Stimulated activated CD8-positive, alpha-beta memory T cell treated with anti-CD3 and anti-CD28 coated beads, Interleukin-15, amount 100 ng/mL, for 48 hours (primary cell): ENCODE measurements at places on chromosomes 6 and 20.

GRCh38 chr6:39018103-39018502, 30.5 kb upstream of the GLP1R start:
- DNase-seq, result no peak

DNA sequence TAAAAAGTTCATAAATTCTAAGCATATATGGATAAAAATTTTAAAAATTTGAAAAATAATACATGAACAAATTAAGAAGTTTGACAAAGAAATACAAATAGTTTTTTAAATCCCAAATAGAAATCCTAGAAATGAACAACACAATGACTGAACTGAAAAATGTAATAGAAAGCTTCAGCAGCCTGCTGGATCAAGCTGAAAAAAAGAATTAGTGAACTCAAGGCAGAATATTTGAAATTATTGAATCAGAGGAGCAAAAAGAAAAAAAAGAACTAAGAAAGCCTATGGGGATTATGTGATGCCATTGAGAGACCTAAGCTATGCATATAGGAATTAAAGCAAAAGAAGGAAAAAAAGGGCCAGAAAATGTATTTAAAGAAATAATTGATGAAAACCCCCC, 39.9 kb upstream of the TFB1M start:
- DNase-seq, result no peak

- no peak for DNase-seq
Observed at GRCh38 chr6:51301962-51302361, 483.3 kb downstream of the TFAP2B start.

- no peak for DNase-seq
Observed at GRCh38 chr6:41822021-41822420, 34.5 kb downstream of the TOMM6 start.

GRCh38 chr20:19929012-19929360, 88.2 kb upstream of the NAA20 start:
- no peak for DNase-seq

- DNase-seq, result no peak
Observed at GRCh38 chr6:31651602-31652191, 764 bp downstream of the BAG6 start.

DNA sequence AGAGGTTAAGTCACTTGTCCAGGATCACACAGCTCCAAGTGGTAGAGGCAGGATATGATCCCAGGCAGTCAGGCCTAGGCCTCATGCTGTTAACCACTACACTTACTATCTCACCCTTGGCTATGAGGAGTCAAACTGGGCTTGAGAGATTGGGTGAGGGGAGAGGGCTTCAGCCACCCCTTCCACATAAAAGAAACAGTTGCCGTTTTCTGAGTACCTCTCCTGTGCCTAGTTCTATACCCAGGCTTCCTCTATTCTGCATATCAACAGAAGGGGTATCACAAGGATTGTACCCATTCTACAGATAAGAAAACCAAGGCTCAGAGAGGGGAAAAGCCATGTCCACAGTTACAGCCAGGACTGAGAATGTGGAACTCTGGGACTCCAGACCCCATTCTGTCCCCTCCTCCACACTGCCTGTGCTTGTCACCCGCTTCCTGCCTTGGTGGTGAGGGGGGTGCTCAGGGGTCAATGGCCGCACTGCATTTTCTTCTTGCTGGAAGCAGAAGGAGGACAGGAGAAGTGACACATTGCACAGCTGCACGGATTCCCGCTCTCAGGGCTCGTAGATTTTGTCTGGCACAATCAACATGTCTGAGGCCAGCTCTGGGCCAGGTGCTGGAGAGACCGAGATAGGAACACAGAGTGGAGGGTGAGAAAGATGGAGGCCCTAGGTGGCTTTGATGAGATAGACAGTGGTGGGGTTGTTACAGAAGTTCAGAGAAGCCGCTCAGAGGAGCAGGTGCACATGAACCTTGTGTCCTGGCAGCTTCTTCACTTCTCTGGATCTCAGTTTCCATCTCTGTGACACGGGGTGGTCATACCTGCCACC, 108.4 kb upstream of the PTPN1 start:
- DNase-seq, result no peak

- no peak for DNase-seq
Observed at GRCh38 chr6:83199863-83200225, 6.7 kb downstream of the RWDD2A start.

GRCh38 chr6:111942561-111942960, 69.3 kb upstream of the FYN start:
- DNase-seq, result no peak

DNA sequence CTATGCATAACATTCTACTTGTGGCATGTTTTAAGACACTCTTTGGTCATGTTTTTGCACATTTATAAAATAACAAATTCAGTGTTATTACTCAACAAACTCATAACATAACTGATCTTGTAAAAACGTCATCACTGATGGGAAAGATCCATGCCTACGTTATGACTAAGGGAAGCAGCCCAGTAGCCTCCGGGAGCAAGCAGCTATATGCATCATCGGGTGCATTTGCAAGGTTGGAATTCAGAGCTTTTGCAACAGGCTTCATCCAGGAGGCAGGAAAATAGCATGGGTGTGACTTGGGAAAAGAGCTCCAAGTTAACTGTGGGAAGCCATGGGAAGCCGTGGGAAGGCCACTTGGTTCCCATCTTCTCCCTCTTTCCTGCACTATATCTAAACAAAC, 271.6 kb upstream of the SGK1 start:
- DNase-seq, result no peak

- DNase-seq, result no peak
Observed at GRCh38 chr20:21133917-21134622, 8.2 kb downstream of the KIZ start.

GRCh38 chr6:42618686-42619085, 54.9 kb downstream of the UBR2 start:
- DNase-seq, result no peak

DNA sequence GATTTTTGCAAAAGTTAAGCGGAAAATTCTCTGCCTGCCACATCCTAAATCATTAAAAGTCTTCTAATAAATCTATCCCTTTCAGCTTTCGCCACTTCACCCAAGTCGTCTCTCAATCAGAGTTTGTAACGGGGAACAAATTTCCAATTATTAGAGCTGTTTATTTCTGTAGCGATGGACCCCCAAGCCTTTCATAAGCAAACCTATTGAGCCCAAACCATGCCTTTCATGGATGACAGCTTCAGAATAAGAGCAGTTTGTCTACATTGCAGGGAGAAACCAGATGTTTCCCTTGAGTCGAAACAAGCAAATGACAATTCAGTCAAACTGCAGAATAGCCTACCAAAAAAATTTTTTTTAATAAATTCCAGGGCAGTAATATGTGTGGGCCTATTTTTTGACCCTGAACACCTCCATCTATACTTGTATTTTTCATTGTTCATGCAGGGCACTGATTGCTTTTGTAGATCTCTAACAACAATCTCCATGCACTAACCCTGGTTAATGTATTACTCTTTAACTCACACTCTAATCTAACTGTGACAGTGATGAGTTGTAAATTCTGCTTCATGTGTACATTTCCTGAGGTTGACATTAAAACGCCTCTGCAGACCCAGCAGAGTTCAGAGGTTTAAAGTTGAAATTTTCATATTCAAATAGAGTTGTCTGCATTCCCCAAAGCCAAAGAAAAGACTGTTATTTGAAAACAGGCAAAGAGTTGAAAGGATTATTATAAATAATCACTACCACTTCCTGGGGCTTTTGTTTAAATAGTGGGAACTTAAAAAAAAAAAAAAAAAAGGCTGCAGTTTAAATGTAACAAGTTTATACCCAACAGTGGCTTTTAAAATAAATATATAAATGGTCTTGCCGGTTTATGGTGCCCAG, 64.5 kb downstream of the ATP9A start:
- no peak for DNase-seq

- no peak for DNase-seq
Observed at GRCh38 chr6:72825315-72825911, 203.5 kb downstream of the KCNQ5 start.

DNA sequence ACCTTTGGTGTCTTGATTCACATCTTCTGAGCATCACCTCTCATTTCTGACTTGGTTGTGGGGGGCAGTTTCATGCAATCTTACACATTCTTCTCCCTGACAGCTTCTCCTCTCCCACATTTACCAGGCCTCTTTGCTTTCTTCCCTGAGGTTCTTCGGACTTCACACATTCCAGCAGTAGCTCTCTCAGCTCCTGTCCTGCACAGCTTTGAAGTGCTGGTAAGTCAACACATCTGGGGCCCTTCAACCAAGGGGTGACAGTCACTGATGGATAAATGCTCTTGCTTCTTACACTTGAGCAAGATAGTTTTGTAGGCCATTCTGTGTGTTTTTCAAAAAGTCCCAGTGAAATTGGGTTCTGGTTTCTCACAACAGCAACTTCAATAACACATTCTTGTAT, 2.5 kb upstream of the SLC35B3 start:
- no peak for DNase-seq

DNA sequence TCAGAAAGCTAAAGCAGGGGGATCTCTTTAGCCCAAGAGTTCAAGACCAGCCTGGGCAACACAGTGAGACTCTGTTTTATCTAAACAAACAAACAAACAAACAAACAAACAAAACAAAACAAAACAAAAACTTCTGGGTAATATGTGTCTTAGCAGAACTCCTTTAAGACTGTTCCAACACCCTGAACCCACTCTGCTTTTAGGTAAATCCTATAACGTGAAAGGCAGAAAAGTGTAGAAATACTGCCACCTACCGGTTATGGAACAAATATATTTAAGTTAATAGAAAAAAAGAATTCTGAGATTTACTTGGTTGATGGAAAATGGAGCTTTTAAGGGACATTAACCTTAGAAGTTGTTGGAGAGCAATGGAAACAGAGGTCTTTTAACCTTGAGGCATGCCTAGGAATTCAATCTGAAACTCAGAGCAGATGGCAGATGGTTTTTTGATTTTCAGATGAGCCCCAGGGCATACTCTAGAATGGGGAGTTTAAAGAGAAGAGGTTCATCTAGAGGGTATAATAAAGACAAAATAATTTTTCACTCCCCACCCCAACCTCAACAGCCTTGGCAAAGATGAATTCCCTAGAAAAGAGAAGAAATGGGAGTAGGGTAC, 38.5 kb downstream of the SOD2 start:
- no peak for DNase-seq

GRCh38 chr6:105951322-105951721, 134.8 kb upstream of the PRDM1 start:
- no peak for DNase-seq
